Stimulated activated CD4-positive, alpha-beta T cell treated with anti-CD3 and anti-CD28 coated beads, Interleukin-2, amount 100 ng/mL, for 4 hours (primary cell): ENCODE measurements at places on chromosomes 6 and 20.

- DNase-seq: no peak
These were observed 64.9 kb downstream of the BCAS1 start for GRCh38 chr20:54005524-54005923.

DNA sequence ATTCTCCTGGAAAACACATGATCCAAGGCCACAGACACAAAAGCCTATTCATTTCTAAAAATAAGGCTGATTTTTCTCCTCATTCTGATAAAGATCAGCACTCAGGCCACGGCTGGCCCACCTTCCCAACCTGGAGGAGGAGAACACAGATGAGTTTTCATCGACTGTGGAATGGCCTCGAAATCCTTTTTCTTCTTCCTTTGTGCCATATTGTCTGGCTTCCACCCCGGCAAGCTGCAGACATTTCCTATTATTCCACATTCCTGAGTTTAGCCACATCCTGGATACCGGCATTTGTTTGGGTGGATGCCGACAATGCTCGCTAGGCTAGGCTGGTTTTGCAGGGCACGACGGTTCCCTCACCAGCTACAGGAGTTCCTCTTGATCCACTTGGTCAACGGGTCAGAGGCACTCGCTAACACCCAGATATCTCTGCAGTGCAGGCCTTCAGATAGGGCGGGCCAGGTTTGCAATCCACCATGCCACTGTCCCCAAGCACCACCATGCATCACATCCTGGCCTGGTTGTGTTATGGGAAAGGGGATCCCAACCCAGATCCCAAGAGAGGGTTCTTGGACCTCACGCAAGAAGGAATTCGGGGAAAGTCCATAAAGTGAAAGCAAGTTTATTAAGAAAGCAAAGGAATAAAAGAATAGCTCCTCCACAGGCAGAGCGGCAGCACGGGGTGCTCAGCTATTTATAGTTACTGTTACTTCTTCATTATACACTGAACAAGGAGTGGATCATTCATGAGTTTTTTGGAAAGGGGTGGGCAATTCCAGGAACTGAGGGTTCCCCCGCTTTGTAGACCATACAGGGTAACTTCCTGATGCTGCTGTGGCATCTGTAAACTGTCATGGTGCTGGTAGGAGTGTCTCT, 4.2 kb upstream of the CTSZ start:
- no peak for DNase-seq

DNA sequence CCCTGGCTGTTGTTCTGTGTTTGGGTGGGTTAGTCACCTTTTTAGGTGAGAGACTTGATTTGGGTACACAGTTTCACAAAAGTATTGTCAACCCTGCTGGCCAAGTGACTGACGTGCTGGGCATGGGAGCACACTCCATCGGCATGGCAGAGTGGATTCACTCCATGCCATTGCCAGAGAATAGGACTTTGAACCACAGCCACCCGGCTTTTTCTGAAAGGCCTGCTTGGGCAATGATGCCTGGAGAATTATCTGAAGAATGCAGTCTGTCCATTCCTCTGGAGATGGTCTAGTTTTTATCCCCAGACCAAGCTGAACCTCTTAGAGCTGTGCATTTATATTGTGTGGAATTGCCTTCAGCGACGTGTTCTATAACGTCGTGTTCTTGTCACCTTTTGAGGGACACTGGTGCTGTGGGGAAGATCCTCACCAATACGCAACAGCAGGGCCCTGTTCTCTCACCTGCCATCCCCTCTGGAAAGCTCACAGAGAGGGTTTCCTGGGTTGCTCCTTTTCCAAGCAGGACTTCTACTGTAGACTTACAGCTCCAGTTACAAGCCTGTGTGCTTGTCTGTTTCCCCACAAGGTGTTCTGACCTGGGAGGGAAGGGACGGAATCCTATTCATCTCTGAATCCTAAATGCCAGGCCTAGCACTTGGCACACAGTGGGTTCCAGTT, 183.4 kb upstream of the AKAP12 start:
- DNase-seq: no peak

GRCh38 chr6:150189122-150189521, 46.3 kb downstream of the PPP1R14C start:
- DNase-seq: no peak

DNA sequence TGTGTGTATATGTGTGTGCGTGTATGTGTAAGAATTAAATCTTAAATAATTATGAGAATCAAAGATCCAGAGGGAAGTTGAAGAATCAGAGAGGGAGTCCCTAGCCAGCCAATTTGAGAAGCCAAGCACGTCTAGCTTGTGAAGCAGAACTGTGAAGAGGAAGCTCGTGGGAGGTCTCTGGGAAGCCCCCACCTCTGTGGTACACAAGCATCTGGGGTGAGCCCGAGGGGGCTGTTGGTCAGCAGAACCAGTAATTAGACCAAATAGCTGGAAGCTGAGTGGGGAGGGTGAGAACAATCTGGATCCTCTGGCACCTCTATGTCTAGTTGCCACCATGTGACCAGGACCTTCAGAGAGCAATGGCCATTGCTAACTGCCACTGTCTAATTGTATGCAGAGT, 310.0 kb upstream of the PRND start:
- DNase-seq: no peak

DNA sequence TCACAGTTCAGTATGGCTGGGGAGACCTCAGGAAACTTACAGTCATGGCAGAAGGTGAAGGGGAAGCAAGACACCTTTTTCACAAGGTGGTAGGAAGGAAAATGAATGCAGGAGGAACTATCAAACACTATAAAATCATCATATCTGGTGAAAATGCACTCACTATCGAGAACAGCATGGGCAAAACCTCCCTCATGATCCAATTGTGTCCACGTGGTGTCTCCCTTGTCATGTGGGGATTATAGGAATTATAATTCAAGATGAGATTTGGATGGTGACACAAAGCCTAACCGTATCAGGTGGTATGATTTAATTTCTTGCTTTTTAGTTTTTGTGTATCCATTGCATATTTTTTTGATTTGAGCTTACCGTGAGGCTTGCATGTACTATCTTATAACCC, 133.2 kb upstream of the SYNCRIP start:
- no peak for DNase-seq

DNA sequence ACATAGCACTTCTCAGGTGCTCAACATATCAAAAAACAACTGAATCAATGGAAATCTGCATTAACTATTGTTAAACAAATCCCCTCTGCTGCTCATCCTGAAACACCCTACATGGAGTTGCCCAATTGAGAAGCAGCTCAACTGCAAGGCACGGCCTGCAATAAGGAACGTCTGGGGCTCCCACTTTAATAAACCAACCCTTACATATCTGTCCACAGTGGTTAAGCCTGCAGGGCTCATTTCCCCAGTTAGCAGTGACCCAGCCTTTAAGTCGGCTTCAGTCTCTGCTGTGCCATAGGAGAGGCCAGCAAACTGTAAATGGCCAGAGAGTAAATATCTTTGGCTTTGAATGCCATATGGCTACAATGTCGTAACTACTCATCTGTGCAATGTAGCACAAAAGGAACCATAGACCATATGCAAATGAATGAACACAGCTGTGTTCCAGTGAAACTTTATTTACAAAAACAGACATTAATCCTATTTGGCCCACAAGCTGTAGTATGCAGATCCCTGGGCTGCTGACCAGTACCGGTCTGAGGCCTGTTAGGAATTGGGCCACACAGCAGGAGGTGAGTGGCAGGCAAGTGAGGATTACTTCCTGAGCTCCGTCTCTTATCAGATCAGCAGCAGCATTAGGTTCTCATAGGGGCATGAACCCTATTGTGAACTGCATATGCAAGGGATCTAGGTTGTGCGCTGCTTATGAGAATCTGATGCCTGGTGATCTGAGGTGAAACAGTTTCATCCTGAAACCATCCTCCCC, 522.7 kb upstream of the CDH4 start:
- no peak for DNase-seq

DNA sequence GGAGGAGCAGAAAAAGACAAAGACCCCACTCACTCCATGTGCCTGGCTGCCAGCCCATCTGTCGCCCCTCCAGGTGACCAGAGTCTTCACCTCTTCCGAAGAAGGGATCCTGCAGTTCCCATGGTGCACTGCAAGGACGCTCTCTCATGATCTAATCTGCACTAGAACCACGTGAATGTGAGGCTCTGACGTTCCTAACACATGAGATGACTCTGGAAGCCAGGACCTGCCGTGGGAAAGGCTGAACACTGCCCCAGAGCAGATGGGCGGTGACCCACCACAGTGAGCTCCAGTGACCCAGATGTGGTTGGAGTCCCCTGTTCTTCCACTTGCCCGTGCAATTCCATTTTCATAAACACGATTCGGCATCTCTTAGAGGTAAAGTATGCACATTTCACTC, 39.6 kb upstream of the PDE10A start:
- DNase-seq: no peak
